ENCODE measurements at places on chromosomes 1 and 21.

DNA sequence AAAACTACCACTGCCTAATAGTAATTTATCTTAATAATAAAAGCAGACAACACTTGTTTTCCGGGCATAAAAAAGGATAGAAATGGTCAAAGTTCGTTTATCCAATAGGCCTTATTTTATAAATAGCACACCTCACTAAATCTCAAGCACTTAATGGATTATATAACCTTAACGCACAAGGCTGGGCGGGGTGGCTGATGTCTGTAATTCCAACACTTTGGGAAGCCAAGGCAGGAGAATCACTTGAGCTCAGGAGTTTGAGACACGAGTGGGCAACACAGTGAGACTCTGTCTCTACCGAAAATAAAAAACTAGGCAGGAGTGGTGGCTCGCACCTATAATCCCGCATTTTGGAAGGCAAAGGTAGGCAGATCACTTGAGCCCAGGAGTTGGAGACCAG is 12.4 kb downstream of the EIF4G3 start:
- no peak for DNase-seq

GRCh38 chr1:6465461-6466005 is 440 bp downstream of the TNFRSF25 start:
- DNase-seq: no peak

GRCh38 chr1:151318975-151319374 is 8.2 kb downstream of the PI4KB start:
- no peak for DNase-seq

DNA sequence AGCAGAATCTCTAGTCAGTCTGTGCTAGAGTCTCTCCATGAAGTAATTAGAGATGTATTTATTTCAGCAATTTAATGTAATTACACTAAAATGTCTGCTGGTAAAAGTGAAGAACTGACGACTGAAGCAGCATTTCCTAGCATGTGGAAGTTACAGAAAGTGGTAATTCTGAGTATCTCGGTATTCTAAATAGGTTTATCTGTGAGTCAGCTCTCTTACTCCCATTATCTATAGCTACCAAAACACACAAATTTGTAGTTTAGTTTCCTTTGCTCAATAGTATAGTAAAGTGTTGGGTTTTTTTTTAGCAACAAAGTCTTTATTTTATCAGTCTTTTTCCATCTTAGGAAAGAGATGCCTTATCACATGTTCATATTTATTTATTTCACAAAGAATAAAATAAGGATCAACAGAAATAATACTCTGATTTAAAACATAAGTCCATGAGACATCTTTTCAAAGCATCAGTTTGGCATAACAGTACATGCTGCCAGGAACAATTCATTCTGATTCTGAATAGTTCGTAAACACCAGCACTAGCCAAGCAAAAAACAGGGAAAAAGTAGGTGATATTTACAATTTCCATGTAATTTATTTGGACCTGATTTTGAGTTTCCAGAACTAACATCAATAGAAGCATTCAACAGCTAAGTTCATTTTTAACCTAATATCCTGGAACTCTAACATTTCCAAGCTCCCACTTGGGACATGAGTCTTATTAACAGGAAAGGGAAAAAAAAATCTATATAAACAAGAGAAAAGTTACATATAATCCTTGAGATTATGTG is 76.3 kb downstream of the KCNT2 start:
- DNase-seq: no peak

DNA sequence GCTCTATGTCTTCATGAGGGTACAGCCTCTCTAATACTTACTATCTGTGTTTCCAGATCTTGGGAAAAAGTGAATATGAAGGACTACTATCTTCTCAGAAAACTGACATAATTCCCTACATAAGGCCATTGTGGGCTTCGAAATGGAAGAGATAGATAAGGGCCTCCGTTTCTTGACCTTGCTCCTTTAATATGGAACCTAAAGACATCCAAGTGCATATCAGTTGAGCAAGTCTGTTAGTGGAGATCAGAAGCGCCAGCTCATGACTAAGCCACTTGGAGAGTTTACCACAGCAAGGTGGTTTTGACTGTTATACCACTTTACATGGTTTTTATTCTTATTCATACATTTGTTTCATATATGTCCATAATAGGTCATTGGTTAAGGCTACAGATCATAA is 35.3 kb upstream of the FCER1A start:
- no peak for DNase-seq

All from common myeloid progenitor, CD34-positive (primary cell).